T follicular helper cell (primary cell): ENCODE measurements at places on chromosomes 11 and 22.

GRCh38 chr22:27975381-27976013 is 56.4 kb upstream of the PITPNB start:
- DNase-seq, result no peak

- DNase-seq, result no peak
Measured at GRCh38 chr11:76656050-76656531, 14.5 kb downstream of the LRRC32 start.

- no peak for DNase-seq
Measured at GRCh38 chr11:125513705-125514265, 17.7 kb upstream of the FEZ1 start.

DNA sequence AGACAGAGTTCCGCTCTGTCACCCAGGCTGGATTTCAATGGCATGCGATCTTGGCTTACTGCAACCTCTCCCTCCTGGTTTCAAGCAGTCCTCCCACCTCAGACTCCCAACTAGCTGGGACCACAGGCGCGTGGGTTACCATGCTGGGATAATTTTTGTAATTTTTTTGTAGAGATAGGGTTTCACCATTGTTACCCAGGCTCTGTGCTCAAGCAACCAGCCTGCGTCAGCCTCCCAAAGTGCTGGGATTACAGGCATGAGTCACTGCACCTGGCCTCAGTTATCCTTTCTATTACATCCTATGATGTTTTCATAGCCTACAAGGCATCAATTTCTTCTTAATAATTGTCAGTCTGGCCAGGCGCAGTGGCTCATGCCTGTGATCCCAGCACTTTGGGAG is 36.5 kb downstream of the LRRC74B start:
- DNase-seq, result no peak

- no peak for DNase-seq
Measured at GRCh38 chr11:128587415-128587814, at the start of gene ETS1. ETS1 (minus strand) TSS chr11:128587558; CDS start chr11:128573130, 14,428 bp downstream.

DNA sequence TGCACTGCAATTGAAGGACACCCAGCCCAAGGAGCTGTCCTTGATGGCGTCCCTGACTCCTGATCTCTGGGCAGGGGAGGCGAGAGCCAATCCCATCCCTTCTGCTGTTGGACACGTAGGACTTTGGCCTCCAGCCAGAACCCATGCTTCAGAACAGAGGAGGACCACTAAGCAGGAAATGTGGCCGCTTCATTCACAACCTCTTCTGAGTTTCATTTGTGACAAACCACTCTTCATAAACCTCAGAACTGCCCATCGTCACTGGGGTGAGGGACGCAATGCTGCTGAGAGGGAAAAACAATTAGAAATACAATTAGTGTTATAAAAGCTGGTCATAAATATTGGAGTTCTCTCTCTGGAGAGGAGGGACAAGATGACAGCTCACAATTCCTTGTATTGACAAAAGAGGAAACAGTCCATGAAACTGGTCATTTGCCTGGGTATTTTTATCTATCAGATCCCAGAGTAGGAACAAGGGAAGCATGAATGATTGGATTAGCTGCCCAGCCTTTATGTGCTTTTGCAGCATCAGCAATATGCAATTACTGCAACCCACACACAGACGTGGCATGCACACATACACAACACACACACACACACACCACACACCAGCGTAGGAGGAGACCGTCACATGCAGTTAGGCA is 216.5 kb upstream of the CADM1 start:
- DNase-seq, result no peak

- DNase-seq, result no peak
Measured at GRCh38 chr11:56624661-56625110, 10.0 kb upstream of the OR5M1 start.

GRCh38 chr22:24153353-24153752 is 27.9 kb upstream of the SUSD2 start:
- DNase-seq, result peak; percentile 35

GRCh38 chr11:134642206-134642605 is 230.2 kb upstream of the B3GAT1 start:
- no peak for DNase-seq

GRCh38 chr11:36098853-36099375 is 155.1 kb downstream of the LDLRAD3 start:
- no peak for DNase-seq

- DNase-seq, result peak; percentile 62
Measured at GRCh38 chr22:37282385-37282677, at the start of gene CYTH4. CYTH4 (plus strand) TSS chr22:37282508; CDS start chr22:37282570, 62 bp downstream.

DNA sequence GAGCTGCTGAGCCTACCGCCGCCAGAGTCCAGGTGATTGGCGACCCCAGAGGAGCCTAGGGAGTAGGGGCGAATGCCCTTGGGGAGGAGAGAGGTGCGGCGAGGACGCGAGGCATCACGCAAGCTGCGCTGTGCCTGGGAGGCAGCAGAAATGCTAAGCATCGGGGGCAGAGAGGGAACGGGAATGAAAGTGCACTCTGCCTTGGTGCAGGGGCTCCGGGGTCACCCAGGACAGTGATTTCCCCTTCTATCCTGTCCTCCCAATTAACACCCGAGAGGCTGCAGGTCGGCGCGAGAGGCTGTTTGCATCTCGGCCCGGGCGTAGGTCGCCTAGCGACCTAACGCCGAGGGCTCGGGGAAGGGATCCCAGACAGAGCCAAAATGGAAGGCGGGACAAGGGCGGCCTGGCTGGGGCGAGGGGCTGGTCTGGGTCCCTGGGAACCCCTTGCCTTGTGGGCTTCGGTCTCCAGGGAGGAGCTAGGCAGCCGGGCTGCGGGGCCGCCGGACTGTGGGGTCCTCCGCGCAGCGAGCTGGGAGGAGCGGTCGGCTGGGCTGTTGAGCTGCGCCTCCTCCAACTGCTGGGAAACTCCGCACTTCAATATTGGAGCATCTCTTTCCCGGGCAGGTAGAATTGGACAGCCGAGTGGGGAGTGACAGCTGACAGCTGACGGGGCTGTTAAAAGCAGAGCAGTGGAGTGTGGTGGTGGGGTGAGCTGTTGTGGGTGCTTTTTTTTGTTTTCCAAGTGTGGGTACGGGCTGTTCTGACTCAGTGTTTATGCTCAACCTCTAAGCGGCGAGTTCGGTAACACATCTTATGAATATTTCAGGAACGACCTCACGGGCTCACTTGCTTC is 657 bp downstream of the ELMOD1 start:
- no peak for DNase-seq

DNA sequence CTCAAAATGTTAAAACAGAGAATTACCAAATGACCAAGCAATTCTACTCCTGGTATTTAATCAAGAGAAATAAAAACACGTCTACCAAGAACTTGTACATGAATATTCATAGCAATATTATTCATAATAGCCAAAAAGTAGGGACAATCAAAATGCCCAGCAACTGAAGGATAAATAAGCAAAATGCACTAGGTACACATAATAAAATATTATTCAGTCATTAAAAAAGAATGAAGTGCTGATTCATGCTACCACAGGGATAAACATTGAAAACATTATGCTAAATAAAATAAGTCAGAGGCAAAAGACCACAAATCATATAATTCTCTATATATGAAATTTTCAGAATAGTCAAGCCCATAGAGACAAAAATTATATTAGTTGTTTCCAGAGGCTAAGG is 24.8 kb downstream of the ARHGAP32 start:
- DNase-seq, result no peak

- DNase-seq, result no peak
Measured at GRCh38 chr11:27394781-27395228, 31.8 kb upstream of the CCDC34 start.

DNA sequence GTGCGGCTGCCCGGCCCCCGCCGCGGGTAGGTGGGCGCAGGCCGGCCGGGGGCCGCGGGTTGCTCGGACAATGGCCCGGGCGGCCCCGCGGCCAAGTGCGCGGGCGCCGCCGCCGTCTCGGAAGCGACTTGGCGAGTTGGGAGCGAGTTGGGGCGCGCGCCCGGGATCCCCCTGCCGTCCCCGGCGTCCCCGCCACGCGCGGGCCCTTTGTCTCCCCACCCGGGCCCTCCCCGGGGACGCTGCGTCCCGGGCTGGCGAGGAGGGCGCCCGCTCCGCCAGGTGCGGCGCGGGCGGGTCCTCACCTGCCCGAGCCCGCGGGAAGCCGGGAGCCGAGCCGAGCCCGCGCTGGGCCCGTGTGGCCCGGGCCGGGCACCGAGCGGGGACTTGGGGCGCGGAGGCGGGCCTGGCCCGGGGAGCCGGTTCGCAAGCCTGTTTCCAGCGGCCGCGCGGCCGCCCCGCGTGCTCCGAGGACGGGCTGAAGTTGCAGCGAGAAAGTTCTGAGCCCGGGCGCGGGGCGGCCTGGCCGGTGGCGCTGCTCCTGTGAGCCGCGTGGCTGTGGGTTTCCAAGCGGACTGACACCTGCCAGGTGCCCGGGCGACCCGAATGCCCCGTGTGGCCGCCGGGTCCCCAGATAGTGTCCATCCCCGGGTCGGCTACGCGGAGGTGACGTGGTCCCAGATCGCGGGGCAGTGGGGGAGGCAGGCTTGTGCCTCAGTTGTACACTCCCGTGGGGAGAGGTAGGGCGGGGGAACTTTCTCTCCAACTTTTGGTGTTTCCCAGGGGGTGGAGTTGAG is 586 bp downstream of the LRP5 start:
- no peak for DNase-seq

GRCh38 chr11:8168485-8169257 is at the start of gene RIC3:
RIC3 (minus strand) TSS chr11:8169025; CDS start chr11:8168989, 36 bp downstream.
- peak; percentile 9 for DNase-seq

GRCh38 chr11:17267576-17267975 is 9.0 kb upstream of the NUCB2 start:
- no peak for DNase-seq

- DNase-seq, result no peak
Measured at GRCh38 chr11:45224766-45225165, 61.4 kb downstream of the SYT13 start.

- DNase-seq, result no peak
Measured at GRCh38 chr11:132901638-132902471, 630.4 kb downstream of the OPCML start.

- no peak for DNase-seq
Measured at GRCh38 chr22:48800036-48800885, 1027.4 kb downstream of the BRD1 start.

GRCh38 chr11:29125606-29126005 is 891.2 kb downstream of the KCNA4 start:
- no peak for DNase-seq

GRCh38 chr11:1041936-1042608 is 5.6 kb upstream of the MUC6 start:
- DNase-seq, result no peak

- no peak for DNase-seq
Measured at GRCh38 chr11:75077316-75077715, 19.4 kb downstream of the OR2AT4 start.
